ENCODE measurements at places on chromosomes 1 and 21.
A peak's percentile ranks its signal among the peaks of the same experiment; 100 is the strongest.

- DNase-seq: peak; percentile 69
These were observed 10.0 kb downstream of the YBEY start for GRCh38 chr21:46295996-46296752.

DNA sequence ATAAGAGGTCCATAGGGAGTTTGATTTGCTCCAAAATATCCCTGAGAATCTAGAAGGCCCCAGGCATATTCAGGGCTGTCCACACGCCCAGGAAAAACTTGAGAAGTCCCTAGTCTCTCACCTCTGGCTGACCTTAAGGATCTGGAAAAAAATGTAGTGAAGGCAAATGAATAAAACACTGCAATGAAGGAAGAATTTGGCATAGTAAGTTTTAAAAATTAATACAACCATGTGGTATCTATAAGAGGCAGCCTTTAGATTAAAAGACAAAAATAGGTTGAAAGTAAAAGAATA lies 91.3 kb downstream of the COLGALT2 start:
- no peak for DNase-seq

DNA sequence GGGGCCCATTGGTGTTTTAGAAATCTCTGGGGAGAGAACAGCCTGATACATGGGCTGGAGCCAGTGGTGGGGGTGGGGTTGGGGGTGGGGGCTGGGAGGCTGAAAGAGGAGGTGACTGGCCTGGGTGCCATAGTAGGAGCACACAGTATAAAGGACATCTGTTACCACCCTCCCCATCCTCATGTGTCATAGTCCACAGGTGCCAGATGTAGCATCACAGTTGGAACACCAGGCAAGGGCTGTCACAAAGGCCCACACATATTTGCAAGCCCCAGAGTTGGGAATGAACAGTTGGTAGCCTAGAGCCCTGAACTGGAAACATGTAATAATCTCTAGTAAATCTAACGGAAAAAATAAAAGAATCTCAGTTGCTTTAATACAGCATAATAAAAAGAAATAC lies 55.1 kb upstream of the CR2 start:
- DNase-seq: no peak

GRCh38 chr1:149917571-149918144 lies at the start of gene SV2A:
Gene SV2A, minus strand, starts transcription at chr1:149917844. Its CDS starts 4,004 bp downstream, at chr1:149913840.
- DNase-seq: no peak

DNA sequence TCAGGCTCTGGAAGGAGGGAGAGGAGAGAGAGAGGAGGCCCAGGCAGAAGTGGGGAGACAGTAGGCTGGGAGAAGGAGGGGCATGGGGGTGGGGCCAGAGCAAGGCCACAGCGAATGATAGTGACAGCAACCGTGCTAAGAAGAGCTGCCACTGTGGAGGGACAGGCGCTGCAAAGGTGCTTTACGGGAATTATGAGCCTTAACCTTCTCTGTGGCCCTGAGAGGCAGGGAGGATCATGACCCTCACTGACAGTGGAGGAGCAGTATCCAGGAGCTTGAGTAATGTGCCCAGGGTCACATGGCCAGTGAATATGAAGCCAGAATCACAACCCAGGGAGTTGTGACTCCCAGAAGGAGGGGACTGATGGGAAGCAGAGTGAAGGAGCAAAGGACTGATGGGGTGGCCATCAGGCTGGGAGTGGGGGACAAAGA lies 53.4 kb upstream of the RPL11 start:
- no peak for DNase-seq

DNA sequence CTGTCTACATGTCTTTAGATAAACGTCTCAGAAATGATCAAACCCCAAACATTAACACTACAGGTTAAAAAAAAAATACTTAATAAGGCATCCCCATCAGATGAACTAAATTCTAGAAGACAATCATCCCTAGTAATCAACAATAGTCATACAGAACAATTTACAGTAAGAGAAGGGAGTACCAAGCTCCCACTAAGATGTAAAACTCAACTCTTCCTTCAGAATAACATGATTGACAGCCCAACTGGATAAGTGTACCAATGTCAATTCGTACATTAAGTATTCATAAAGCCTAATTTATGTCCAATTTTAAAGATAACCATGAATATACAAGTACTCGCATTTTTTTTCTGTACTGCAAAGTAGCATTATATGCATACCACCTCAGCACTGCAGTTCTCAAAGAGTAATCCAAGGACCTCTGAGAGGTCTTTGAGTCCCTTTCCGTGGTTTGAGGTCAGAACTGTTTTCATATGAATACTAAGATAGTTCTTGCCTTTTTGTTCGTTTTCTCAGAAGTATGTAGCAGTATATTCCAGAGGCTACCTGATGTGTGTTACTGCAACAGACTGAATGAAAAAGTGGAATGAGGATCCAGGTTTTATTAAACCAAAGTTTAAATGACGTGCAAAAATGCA lies 6.6 kb downstream of the SCAF4 start:
- no peak for DNase-seq

DNA sequence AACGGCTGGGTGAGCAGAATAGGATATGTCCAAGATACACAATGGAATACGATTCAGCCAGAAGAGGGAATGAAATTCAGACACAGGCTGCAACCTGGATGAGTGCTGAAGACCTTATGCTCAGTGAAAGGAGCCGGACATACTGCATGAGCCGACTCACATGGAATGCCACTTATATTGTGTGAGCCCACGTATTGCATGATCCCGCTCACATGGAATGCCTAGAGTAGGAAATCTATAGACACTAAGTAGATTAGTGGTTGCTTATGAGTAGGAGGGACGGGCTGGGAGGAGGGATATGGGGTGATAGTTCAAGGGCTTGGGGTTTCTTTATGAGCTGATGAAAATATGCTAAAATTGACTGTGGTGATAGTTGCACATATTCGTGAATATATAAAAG lies 26.8 kb downstream of the TMPRSS2 start:
- no peak for DNase-seq

- DNase-seq: no peak
These were observed 537.4 kb upstream of the RGS18 start for GRCh38 chr1:191620883-191621282.

- DNase-seq: no peak
These were observed 127.4 kb downstream of the DHRS3 start for GRCh38 chr1:12490532-12491142.

GRCh38 chr1:57963581-57963980 lies 539.7 kb upstream of the DAB1 start:
- no peak for DNase-seq
